ENCODE measurements at places on chromosomes 7 and 10.

GRCh38 chr10:100868382-100868781 is 44.4 kb upstream of the SLF2 start:
- no peak for DNase-seq

DNA sequence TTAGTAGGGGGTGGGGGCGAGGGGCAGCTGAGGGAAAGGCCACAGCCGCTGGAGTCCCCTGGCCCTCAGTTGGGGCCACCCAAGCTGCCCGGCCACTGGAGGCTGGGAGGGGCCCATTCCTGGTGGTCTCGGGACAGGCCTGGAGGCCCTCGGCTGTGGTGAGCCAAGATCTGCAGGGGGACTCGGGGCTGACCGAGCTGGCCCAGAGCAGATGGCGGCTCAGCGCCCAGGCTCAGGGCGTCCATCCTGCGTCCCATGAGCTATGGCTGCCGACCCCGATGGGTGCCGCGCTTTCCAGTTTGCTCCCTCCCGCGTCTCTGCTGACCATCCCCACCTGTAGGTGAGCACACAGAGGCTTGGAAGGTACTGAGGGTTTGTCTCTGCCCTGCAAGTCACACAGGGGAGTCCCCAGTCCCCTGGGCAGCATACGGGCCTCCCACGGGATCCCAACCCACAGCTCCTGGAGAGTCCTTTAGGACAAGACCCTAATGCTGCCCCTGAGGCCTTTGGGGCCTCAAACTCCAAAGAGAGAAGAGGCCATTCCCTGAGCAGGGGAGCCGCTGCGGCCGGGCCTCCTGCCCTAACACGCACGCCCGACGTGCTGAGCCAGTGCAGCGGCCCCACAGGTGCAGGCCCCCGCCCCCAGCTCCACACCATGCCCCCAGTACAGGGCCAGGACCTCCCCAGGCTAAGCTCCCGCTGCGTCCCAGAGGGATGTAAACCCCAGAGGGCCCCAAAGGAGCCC is 107.2 kb downstream of the MICALL2 start:
- no peak for DNase-seq

DNA sequence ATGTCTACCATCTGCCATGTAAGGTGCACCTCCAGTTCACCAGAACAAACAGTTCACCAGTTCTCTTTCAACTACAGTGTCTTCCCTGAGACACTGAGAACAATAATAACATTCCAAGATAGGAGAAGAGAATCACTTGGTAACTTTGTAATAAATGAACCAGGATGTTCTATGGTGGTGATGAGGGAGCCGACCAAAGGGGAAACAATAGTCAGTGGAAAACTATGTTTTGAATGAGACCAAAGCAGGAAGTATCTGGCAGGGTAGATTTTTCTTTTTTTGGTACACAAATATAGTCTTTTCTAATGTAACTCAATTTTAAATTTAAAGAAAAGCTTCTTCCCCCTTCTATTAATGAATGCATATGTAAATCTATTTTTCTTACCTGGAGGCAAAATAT is 20.0 kb downstream of the HYAL4 start:
- no peak for DNase-seq

- peak; percentile 46 for DNase-seq
Measured at GRCh38 chr10:61286686-61287085, 166.5 kb downstream of the TMEM26 start.

DNA sequence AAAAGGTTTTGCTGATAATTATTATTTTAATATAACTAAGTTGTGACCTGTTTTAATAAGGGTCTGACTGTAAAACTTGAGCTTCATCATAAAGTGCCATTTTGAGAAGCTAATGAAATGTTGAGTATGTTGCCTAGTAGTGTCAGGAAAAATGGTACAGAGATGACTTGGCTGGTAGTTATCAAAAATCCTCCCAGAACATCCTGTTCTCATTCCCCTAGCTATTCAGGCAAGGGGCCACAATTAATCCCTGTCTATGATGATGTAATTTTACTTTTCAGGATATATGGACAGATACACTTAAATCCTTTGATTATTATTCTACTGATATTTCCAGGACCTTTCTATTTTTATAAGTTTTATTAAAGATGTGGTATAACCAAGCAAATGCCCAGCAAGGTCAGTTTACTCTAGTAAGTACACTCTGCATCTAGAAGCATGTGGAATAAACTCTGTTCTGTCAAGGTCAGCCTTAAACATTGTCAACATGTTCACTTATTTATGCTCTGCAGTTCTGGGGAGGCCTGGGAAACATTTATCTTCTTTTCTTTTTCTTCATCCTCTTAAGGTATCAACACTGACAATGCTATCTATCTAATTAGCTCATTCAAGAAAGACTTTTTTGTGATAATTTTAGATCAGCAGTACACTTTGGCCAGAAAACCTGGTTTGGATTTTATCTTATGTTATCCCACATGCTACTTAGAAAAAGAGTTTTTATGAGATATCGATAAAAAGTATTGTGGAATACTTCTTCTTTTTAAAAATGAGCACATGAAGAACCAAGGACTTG is 32.1 kb downstream of the BTRC start:
- DNase-seq: no peak

Data from GM19239 (cell line).